Stimulated activated naive B cell treated with anti-CD40 and anti-IgM and Interleukin-4, amounts not matched to agents 10 μg/mL and 1 μg/mL and 100 μg/mL, for 72 hours (primary cell): ENCODE measurements at places on chromosomes 11 and 22.
A peak's percentile ranks its signal among the peaks of the same experiment; 100 is the strongest.

GRCh38 chr11:124899383-124900145, 1.9 kb upstream of the ROBO4 start:
- DNase-seq, result no peak

DNA sequence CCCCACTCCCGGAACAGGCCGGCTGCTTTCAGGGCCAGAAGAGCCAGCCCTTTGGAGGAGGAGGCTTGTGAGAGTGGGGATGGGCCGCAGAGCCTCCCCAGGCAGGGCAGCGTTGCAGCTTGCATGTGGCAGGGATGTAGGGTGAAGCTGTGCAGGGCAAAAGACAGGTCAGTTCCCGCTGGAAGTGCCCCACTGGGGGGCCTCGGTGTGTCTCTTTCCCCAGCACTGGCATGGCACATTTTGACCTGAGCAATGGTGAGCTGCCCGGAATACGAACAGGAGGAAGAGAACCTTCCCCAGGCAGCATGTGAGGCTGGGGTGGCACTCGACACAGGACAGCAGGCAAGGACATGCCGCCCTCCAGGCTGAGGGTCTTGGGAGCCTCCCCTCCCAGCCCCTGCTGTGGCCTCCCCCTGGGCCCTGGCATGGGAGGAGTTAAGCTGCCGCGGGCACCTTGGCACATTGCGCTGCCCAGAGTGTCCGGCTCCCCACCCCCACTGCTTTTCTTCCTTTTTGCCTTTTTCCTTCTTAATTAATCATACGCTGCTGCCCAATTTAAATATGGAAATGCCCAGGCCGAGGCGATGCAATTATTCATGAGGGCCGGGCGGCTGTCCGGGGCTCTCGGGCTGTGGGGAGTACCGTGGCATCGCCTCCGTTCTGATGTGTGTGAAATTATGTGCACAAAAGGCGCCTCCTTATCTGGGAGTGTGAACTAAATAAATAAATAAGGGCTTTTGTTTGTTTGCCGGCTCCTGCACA, 76.0 kb upstream of the WNT7B start:
- DNase-seq, result peak; percentile 22

DNA sequence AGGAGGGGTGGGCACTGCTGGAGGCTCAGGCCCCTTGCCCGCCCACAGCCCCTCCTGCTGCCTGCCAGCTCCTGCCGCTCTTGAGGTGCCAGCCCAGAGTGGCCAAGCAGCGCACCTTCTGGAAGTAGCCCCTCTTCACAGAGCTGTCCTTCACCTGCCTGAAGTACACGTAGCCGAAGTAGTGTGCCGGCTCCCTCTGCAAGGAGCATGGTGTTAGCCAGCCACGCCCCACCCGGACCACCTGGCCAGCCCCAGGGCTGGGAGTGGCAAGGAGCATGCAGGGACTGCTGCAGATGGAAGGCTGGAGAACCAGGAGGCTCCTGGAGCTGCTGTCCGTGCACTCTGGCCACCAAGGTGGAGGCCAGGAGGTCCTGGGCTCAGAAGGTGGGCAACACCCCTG, 9.6 kb downstream of the DENND6B start:
- DNase-seq, result no peak

GRCh38 chr11:100932474-100933100, 197.0 kb downstream of the PGR start:
- no peak for DNase-seq

GRCh38 chr11:61698173-61698948, 18.2 kb downstream of the DAGLA start:
- no peak for DNase-seq

DNA sequence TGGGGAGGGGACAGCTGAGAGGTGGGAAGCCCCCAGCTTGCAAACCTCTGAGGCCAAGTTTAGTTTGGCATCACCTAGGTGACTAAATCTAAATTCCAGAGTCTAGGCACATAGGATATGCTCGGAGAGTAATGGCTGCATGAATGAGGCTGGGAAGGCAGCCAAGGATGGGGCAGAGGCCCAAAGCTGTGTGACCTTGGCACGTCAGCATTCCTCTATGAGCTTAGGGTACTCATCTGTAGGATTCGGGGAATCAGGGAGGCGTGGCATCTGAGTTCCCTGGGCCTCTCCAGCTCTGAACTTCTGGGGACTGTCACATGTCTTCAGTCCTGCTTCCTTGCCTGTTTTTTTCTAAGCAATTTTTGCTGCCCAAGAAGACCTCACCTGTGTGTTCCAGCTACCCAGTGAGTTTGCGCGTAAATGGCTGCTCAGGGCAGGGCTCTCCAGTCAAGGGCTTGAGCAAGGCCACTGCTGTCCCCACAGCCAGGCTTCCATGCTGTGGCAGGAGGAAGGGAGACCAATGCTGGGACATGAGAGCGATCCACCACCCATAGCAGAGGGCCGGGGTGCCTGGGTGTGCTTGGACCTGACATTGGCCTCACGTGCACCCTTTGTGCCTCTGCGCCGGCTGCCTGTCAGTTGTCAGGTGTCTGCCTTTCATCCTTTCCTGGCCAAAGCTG, 13.9 kb downstream of the DAGLA start:
- no peak for DNase-seq

DNA sequence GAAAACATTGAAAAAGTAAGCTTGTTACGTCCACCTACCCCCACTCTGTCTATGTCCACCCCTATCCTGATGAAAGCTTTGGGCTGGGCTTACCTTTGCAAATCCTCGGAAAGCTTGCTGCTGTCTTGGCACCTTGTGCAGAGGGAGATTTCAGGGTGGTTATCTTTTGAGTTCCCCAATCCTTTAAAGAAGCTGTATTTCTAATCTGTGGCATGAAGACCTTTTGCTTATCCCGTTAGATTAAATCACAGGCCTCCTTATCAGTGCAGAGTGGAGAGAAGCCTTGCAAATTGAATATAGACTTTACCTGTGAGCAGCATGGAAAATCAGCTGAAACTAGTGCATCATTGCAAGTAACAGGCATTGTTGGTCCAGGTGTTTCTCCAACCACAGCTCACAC, 580.6 kb upstream of the ANO5 start:
- DNase-seq, result no peak
